T-helper 22 cell (primary cell): ENCODE measurements at places on chromosomes 12 and 14.

DNA sequence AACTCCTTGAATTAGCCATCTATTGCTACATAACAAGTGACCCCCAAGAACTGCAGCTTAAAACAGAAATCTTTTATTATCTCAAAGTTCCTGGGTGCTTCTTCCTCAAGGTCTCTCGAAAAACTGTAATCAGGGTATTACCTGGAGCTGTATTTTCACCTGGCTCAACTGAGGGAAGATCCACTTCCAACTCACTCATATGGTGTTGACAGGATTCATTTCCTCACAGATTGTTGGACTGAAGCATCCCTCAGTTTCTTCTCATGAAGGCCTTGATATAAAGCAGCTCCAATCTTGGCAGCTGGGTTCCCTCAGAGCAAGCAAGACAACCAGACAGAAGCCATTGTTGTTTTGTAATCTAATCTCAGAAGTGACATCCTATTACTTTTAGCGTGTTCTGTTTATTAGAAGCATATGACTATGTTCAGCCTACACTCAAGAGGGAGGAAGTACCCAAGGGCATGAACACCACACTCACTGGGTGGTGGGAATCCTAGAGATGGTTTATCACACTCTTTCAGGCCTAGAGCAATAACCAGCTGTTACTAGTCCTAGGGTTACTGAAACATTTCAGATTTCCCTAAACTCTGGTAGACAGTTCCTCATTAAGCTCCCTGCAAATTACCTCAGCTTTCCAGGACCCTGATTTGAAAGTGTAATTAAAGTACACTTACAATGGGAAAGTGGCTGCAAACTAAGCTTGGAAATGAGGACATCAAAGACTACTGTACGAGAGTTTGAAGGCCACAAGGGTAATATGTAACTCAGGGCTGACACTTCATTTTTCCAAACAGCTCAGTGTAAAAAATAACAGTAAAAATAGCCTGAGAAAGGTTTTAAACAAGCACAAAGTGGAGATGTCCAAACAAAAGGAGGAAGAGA lies 222.2 kb downstream of the SEC23A start:
- no peak for DNase-seq

DNA sequence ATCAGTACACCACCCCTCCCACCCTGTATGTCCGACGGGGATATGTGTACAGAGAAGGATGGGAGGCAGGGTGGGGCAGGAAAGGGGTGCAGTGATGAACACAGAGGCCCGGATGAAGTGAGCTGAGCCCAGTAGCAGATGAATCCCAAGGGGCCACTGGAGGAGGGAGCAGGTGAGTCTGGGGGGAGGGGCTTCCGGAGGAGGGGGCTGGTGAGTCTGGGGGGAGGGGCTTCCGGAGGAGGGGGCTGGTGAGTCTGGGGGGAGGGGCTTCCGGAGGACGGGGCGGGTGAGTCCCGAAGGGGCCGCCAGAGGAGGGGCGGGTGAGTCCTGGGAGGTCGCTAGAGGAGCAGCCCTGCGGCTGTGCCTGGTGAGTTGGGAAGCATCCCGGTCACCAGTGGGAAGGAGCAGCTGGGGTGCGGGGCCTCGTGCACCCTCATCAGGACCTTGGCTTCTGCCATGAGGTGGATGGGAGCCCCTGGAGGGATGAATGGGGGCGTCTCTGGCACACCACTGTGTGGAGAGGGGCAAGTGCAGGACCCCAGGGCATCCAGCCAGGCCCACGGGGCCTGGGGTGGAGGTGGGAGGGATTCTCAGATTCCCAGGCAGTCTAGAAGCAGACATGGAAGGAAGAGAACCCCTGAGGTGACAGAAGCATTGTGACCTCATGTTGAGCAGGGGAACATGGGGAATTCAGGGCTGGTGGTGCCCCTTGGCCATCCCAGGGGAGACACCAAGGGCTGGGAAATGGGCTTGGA lies 14.0 kb downstream of the BEGAIN start:
- no peak for DNase-seq

- no peak for DNase-seq
Measured at GRCh38 chr14:100866666-100867630, 36.6 kb downstream of the RTL1 start.

DNA sequence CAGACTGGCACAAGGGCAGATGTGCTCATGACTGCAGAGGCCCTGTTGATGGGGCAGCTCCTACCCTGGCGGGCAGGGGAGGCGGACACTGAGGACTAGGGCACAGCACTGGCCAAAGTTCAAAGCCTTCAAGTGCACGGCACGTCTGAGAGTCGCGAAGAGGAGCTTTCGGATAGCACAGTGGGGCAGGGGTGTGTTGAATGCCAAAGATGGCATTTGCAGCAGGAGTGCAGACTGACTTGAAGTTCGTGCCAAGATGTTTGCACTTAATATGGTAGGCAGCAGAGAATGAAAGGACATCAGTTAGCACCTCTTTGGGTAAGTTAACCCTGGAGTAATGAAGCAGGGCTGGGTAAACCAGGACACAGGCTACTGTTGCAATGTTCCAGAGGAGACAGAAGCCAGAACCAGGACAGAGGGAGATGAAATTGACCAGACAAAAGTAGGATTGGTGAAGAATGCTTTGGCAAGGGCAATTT lies 6.7 kb upstream of the EML1 start:
- no peak for DNase-seq

GRCh38 chr12:19925841-19926240 lies 442.5 kb upstream of the PDE3A start:
- DNase-seq = no peak

DNA sequence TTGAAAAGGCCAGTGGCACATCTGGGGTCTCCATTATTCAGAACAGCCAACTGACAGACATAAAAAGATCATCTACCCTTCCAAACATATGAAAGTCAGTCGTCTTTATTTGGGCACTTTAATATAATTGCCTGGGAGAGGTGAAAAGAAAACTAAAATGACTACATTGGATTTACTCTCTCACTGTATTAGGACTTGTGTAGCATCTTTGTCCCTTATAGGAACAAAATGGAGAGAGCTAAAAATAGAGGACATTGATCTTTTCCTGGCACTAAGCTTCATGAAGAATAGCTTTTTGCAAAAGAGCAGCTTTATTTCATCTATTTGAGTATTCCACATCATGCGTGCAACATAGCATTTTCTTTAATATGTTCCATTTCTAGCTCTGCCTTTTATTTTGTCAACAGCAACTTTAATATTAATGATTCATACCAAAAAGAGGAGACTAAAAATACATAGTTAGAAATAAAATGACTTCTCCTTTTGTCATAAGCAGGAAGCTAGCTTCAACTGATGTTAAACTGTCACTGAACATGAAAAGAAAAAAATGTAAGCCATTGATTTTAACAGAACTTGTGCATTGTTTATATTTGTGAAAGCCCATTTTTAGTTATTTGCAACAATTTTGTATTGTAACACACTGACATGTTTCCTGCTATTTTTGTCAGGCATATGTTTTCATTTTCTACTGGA lies 254.6 kb downstream of the SEC23A start:
- DNase-seq = no peak

DNA sequence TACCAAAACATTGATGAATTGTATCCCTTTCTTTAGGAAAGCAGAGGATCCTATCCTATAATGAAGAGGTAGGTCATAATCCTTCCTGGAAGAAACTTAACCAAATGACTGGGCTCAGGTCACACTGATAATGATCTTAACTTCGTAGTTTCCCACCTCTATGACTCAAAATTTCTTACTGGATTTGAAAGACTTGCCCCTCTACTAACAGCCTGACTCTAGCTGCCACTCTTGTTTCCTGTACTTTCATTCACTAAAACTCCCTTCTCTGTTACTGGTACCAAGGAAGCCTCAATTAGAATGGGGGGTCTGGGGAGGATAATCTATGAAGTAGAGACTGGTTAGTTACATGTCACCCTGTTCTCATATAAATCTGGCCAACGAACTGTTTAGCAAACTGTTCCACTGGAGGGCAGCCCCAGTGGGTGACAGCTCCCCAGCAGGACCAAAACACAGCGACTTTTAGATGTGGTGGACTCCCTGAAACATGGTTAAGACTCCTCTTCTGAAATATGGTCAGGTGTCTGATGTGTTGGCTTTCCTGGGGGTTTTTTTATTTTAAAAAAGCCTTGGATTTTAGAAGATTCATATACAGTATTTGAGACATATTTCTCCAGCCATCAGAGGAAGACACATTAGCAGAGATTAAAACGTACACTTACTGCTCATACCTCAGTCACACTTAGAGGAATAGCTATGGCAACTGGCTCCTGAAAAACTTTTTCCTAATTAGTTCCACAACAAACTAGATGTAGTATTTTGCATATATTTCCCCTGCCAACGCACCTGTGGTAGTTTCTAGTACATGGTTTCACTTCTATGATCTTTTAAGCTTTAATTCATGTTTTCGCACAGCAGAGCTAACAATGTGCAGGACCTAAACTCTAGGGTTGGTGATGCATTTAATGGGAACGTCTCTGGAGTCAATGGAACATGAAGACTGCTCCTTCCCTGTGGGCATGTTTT lies 72.3 kb downstream of the ACADS start:
- DNase-seq = no peak

DNA sequence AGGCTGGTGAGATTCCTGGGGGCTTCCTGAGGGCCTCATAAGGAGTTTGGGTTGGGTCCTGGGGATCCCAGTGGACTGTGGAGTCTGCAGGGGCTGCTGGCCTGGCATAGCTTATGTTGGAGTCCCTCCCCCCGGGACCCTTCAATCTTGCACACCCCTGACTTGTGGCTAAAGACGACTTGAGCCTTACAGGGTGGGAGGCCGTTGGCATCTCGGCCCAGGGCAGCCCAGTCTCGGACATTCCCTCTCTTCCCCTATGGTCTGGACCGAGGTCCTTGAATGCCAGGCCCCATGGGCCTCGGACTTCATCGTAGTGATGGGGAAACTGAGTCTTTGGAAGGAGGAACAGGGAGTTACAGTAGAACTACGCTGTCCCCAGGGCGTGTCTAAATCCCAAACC lies 12.5 kb downstream of the RTL1 start:
- DNase-seq = no peak

DNA sequence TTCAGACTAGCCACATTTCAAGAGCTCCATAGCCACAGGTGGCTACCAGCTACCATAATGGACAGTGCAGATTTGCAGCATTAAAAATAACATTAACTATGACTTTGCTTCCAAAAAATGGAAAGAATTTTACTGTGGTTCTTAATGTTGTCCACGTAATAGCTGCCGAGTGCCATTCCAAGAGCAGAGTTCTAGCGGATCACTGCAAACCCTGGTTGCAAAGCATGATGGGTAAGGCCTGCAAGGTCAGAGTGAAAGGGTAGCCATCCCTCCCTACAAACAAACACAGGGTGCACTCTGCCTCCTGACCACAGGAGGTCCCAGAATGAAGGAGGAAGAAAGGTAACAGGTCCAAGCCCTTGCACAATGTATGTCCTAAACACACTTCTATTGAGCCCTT lies 157.6 kb downstream of the DPF3 start:
- DNase-seq = no peak

DNA sequence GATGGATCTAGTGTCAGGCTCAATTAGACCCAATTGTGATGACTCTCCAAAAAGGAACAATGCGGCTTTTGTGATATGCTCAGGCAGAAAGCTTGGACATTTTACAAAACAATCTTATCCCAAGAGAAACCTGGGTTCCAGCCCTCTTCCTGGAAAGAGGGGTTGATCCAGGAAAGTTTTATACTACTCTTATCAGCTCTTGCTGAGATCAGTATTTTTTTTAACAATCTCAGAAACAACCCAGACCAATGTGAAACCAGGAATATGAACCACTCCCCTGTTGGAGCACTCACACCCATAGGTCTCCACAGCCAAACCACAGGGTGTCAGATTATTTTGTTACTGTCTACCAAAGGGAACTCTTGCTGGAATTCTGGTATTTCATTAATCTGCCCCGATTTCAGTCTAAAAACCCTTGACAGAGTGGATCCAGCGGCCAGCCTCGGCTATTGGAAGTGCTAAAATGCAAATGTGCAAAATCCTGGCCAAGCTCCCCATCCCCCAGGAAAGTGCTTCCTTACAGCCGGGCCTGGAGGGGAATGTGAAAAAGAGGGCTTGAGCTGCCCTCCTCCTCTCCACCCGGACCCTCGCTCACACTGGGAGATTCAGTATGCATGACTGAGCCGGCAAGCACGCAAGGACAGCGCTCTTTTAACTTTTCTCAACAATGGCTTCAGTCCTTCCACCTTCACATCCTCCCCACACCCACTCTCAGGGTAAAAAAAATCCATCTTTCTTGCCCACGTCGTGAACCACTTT lies 4.0 kb downstream of the FBXL14 start:
- DNase-seq = no peak

DNA sequence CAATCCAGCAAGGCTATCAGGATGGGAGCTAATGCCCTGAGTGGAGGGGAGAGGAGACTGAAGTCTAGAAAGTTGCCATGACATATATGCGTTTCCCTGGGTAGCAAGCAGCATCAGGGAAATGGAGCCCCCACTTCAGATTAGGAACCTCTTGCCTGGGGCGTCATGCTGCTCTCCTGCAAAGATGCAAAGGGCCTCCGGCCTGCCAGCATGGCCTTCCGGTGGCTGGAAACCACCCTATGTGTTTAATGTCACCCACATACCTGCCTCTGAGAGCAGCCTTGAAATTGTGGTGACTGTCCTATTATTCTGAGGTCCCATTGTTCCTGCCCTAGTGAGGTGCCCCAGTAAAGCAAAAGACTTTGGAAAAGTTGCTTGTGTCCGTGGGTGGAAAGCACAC lies 10.0 kb upstream of the IFI27L2 start:
- DNase-seq = no peak

GRCh38 chr12:31220633-31221550 lies 105.1 kb downstream of the SINHCAF start:
- no peak for DNase-seq

- no peak for DNase-seq
Measured at GRCh38 chr14:88255196-88255595, 67.9 kb downstream of the KCNK10 start.

DNA sequence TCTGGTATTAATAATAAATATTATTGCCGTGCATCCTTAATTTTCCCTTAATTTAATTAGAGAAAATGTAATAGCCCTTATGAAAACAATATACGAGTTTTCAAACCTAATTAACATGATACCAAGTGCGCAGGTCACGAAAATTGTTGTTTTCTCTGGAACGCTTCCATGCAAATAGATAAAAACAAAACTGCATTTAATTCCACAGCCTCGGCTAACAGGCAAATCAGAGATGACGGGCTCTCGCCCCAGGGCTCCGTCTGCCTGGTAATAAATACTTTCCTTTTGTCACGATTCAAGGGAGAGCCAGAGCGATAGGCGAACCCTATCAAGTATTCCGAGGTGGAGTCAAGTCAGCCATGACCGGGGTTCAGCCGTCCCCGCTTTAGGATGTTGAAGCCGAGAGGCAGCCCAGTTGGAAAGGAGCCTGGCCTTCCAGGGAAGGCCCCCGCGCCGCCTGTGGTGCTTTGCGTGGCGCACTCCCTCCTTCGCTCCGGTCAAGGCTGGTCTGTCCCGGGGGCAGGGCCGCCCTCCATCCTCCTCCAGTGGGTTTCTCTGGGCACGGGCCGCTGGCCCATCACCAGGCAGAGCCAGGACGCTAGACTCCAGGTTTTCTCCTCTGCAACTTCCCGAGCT lies 137.8 kb upstream of the GSC start:
- no peak for DNase-seq
